Activated naive CD4-positive, alpha-beta T cell treated with Interleukin-2 at 50 U/mL for 16 hours (primary cell): ENCODE measurements at places on chromosomes 1 and 21.

DNA sequence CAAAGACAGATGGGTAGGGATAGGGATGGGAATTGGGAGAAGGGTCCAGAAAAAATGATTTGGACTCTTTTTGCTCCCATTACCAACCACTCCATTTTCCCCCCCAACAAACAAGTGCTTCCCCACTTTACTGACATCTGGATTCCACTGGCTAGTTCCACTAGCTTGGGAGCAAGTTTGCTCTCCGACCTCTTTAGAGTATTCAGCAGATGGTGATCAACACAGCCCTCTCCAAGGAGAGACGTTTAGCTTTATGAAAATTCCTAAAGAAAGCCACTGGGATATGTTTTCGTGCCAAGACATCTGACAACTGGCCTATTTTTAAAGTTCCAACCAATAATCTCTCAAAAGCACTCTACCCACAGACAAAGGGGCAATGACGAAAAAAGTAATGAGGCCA lies 50.3 kb downstream of the ITPKB start:
- no peak for DNase-seq

- DNase-seq, result peak; percentile 48
These were observed 2.3 kb downstream of the CD53 start for GRCh38 chr1:110875216-110875731.

DNA sequence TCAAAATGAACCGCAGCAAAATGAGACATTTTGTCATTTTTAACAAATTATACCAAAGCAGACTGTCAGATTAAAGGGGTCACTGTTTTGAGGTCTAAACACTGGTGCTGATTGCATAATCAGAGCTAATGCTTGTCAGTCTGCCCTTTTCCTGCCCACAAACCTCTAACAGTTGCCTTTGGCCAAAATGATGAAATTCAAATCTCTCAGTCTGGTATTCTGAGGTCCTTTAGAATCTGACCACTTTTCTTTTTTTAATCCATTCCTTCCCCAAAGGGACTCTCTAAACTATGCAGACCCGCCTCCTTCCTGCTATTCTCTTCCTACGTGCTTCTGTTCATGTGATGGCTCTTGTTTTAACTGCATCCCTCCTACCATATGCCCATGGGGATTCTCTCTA lies 145.2 kb upstream of the SPATA6 start:
- no peak for DNase-seq

GRCh38 chr1:46284058-46284457 lies 19.4 kb downstream of the LRRC41 start:
- DNase-seq, result no peak

DNA sequence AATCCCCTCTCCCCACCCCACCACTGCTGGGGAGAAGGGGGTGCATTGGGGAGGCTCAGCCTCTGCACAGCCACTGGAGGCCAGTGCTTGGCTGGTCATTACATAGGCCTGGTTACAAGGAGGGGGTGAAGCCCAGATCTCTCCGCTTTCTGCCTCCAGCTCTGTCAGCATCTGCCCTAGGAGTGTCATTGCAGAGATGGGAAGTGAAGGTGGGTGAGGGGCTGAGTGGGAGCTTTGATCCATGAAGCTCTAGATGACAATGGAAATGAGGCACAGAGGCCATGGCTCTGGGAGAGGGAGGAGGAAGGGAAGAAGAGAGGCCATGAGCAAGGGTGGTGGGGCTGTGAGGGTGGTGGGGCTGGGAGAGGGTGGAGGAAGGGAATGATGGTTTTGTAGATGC lies 411.6 kb downstream of the MATN1 start:
- DNase-seq, result no peak

DNA sequence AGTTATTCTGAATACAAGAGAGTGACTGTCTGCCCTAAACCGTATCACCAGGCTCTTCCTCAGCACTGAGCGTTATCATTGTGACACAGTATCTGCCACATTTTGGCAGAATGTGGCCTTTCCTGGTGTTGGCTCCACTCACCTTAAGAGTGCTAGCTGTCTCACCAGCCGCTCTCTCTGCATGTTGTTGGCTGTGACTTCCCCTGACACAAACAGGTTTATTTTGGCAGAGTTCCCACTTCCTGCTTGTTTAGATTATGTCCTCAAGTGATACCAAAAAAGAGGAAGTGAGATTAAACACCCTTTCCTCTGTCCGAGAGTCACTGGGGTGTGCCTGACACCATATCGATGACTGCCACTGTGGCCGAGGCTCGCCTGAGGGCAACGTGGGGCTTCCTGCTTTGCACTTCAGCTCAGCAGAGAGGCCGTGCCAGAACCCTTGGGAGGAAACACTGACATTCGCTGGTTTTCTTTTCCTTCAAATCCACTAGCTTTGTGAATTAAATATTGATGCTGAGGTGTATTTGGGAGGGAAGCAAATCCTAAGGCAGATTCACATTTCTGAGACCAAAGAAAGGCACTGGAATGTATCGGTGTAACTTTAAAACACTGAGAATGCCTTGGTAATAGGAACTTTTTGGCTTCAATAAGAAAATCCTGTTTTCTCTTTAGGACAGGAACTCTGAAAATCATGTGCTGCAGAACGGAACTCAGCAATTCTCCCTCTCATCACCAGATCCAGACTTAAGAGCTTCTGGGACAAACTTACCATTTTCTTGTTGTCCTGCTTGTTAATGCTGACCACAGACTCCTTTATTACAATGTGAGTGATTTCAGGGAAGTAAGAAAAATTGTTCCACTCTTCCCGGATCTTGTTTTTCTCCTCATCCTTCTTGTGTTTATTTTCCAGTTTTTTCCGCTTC lies 102.1 kb downstream of the JAK1 start:
- DNase-seq, result peak; percentile 33

- DNase-seq, result no peak
These were observed 69.0 kb upstream of the SPAG17 start for GRCh38 chr1:118254001-118254400.

- no peak for DNase-seq
These were observed 633.7 kb downstream of the USP25 start for GRCh38 chr21:16363518-16363917.

- DNase-seq, result no peak
These were observed 4.2 kb upstream of the COL6A1 start for GRCh38 chr21:45977396-45977795.

- DNase-seq, result peak; percentile 73
These were observed 2.2 kb upstream of the RUNX3 start for GRCh38 chr1:24932284-24932683.

DNA sequence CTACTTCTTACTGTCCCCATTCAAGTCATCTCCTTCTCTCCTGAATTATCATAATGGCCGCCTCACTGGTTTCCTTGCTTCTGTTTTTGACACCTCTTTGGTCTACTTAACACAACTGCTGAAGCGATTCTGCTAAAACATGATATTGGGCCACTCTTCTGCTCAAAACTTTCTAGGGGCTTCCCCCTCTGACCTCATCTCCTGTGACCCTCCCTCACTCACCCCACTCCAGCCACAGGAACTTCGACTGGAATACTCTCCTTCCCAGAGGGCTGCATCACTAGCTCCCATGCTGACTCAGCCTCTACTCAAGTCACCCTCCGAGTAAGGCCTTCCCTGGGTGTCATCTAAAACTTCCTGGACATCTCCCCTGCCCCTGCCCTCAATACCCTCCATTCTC lies 35.7 kb downstream of the NRIP1 start:
- DNase-seq, result no peak

DNA sequence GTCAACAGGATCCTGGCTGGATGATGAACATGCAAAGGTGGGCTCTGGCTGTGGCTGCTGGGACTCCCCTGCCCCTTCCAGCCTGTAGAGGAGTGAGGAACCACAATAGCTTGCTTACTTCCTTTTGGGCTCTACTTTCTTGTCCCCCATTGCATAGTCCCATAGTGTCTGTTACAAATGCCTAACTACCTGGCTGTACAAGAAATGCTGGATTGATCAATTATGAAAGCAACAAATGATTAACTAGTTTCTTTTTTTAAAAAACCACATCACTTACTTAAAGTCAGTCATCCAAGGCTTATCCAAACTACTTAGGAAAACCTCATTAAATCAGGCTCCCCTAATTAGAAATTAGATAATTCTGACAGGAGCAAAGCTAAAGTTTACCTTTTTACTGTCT lies 514.1 kb upstream of the PKN2 start:
- no peak for DNase-seq

DNA sequence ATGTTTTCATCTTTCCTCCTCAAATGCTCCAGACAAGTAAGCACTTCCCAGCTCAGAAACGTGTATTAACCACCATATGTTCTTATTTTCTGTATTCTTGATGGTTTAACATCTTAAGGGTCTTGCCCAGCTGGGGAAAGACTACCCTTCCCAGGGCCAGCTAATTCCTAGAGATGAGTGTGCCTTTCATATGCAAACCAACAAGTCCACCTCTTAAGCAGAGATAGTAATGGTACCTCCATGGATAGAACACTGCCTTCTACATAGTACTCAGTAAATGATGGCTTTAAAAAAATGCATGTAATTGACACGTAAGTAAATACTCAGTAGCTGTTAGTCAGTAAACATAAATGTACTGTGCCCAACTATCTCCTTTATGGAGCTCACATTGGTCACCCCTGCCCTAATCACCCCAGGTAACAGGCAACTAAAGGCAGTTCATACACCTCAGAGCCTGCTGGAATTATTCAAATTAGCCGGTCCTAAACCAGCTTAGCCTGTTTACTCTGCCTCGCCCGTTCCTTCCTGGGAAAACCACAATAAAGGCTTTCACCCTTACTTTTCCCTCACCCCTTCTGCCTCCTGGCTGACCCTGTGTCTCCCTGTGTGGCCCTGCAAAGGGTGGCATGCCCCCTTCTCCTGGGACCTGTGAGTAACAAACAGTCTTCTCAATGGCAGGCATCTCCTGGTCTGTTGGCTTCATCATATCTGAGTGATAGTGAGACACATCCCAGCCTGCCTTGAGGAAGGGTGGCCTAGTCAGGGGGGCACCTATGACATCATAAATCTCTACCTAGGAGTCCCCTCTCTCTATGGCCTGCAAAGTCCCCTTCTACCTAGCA lies 40.1 kb upstream of the KLHDC7A start:
- DNase-seq, result no peak

- DNase-seq, result no peak
These were observed 73.0 kb downstream of the CD46 start for GRCh38 chr1:207824691-207825408.

GRCh38 chr1:98769162-98769561 lies 107.6 kb downstream of the SNX7 start:
- no peak for DNase-seq

DNA sequence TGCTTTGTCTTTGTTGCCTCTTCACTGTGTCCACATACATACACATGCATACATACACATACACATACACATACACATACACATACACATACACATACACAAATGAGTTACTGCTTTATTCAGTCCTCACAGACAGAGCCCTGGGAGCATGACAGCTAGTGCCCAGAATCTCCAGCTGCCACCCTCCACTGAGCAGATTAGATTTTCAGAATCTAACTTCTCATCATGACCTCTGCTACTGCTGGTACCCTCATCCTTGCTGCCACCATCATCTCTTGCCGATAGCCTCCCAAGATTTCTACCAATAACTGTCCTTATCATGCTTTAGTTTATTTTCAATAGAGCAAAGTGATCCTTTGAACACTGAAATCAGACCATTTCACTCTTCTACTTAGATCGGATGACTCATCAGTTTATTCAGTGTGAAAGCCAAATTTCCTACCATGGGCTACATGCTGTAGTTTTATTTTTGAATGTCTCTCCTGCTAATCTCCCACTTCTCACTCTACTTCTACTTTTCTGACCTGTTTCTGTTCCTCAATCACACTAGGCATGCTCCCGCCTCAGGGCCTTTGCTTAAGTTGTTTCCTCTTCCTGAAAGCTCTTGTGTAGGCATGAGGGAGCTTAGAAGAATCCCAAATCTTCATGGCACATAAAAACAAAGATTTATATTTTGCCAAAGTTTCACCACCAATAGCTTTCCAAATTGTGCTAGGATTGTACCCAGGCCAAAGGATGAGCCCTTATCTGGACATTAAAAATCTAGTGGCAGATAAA lies 43.0 kb downstream of the ATP6V1G3 start:
- DNase-seq, result no peak

DNA sequence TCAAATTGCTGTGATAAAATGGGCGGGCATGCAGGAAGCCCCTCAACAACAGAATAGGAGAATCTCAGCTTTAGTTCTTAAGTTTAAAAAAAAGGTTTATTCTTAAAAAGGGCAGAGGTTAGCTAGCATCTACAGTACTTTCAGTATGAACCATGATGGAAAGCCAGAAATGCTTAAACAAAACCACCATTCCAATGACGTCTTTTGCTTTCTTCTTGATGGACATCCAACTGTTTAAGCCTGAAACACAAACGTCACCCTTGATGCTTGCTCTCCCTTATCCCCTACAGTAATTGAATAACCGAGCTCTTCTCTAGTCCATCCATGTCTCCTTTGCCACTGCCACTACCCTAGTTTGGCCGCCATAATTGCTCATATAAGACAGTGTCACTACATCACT lies 25.7 kb downstream of the TAF5L start:
- DNase-seq, result no peak

- no peak for DNase-seq
These were observed 38.3 kb downstream of the SMAP2 start for GRCh38 chr1:40411843-40412242.

DNA sequence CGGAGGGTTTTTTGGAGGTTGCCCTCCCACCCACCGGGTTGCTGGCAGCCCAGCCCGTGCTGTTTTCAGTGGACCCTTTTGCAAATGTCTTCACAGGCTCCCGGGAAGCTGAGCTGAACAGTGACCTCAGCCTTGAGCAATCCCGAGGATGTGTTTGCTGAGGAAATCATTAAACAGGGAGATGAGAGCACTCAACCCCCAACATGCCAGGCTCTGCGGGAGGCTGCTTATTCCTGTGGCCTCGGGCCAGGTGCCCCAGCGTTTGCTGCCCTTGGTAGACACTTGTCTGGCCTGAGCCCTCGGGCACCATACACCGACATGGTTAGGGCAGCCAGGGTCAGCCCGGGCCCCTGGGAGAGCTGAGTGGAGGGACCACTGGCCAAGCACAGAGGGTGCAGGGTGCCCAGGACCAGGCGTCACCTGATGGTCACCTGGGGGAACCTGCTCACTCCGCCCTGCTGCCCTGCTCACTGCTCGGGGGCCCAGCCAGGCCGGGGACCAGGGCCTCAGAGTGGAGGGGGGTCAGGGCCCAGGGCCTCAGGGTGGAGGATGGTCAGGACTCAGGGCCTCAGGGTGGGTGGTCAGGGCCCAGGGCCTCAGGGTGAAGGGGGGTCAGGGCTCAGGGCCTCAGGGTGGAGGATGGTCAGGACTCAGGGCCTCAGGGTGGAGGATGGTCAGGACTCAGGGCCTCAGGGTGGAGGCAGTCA lies 42.5 kb upstream of the POFUT2 start:
- no peak for DNase-seq

DNA sequence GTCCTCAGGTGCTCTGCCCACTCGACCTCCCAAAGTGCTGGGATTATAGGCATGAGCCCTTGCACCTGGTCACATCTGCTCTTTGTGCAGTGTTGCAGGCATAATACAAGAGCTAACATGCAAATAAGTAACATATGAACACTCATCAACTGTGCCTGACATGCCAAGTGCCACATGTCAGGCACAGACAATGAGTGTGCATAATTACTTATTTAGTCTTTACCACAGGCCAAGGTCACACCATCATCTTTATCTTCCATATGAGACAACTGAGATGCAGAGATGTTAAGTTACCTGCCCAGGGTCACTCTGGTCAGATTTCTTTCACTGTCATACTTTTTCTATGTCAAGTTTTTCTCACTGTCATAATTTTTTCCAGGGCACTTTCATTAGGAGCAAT lies 126.1 kb downstream of the PPIAL4G start:
- DNase-seq, result no peak

- DNase-seq, result no peak
These were observed 39.5 kb upstream of the CAPZB start for GRCh38 chr1:19524791-19525190.

GRCh38 chr21:34613679-34614627 lies 960 bp downstream of the RCAN1 start:
- DNase-seq, result peak; percentile 5
